ENCODE measurements at places on chromosomes 3 and 15. TPM values are rescaled to one million over a fixed set of nuclear protein-coding genes. Genes with fewer than 3 reads are reported as not detected.

Gene ZBED2
- total RNA-seq = not detected

Gene CGNL1
- 5.3 TPM for total RNA-seq

Gene C3orf49
- total RNA-seq = not detected

Gene NAALADL2
- total RNA-seq = 13.9 TPM

Gene CAMKV
- not detected for total RNA-seq

Gene PLOD2
- 819 TPM for total RNA-seq

Gene PLXND1
- total RNA-seq = 316 TPM

All from smooth muscle cell of the pulmonary artery (primary cell).